NCI-H2081 (cell line): ENCODE measurements at places on chromosomes 7 and 10.

DNA sequence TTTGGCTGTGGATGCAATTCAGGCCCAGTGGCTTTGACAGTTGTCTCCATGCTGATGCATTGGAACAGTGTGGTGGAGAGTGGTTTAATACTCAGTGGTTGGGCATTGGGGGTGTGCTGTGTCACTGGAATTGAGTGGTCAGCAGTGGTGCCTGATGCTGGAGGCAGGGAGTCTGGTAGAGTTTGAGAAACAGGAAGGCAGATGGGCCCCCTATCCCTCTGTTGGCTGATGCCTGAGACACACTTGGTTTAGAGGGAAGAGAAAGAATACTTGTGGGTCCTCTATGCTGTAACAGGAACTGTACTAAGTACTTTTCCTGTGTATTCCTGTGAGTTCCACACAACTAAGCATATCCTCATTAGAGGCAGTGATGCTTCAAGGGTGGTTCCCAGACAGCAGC lies 55.4 kb downstream of the EEPD1 start:
- no peak for DNase-seq

GRCh38 chr10:69360485-69361302 lies 56.0 kb downstream of the TACR2 start:
- no peak for DNase-seq

GRCh38 chr10:3396116-3396515 lies 223.5 kb upstream of the PITRM1 start:
- DNase-seq: no peak

- DNase-seq: no peak
Measured at GRCh38 chr10:78875932-78876331, 192.8 kb upstream of the ZMIZ1 start.

DNA sequence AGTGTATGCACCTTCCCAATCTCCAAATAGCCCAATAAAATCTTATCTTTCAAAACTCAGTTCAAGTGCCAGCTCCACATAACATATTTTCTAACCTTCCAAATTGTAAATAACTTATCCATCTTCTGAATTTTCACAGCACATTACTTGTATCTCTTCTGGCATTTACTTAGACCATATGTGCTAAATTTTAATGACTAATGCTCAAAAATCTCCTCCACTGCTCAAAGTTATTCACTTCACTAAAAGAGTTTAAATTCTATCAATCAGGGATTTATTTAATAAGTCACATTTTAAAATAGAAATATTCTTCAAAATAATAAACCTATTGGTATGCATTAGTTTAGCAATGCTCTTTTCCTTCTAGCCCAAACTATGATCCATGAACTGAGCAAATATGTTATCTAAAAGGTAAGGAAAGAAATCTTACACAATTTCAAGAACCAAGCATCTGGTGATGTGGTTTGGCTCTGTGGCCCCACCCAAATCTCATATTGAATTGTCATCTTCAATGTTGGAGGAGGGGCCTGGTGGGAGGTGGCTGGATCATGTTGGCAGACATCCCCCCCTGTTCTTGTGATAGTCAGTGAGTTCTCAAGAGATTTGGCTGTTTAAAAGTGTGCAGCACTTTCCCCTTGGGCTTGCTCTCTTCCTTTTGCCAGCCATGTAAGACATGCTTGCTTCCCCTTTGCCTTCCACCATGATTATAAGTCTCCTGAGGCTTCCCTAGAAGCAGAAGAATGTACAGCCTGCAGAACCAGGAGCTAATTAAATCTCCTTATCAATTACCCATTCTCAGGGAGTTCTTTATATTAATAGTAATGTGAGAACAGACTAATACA lies 28.1 kb upstream of the GPR22 start:
- DNase-seq: no peak

DNA sequence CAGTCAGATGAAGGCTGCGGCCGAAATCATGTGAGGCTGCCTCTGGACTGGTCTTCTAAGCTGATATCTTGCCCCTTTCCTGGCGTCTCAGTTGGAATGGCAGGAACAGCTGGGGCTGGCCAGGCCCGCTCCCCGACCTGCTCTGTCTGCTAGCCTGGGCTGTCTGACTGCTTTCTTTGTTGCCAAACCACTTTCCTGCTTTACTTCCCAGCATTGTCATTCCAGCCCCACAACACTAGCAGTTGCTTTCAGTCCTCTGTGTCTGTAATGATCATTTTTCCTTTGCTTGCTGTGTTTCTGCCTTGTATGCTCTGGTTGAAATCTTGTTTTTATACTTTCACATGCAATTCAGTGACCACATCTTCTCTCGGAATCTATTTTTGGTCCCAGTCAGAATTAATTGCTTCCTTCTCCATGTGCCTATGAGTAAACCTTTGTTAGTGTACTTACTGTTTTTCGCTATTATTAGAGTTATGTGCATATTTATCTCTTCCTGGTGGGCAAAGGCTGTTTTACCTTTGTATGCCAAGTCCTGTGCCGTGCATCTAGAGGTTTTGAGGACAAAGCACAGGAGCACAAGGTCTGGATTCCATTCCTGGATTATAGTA lies 21.6 kb downstream of the PRPF18 start:
- DNase-seq: no peak

DNA sequence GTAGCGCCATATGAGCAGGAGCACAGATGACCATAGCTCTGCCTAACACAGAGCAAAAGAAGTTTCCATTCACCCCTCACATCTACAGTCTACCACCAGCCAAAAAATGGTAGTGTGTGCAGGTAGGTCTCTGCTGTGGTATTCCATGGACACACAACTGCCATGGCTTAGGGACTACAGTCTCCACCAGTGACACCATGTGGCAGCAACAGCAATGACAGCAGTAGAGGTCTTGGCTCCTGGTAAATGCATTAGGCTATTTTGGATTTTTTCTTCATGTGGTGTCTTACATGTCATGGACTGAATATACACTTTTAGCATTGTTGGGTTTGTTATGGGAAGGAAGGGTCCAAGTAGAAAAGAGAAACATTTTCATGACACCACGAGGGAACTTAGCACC lies 70.1 kb upstream of the CABCOCO1 start:
- DNase-seq: no peak

DNA sequence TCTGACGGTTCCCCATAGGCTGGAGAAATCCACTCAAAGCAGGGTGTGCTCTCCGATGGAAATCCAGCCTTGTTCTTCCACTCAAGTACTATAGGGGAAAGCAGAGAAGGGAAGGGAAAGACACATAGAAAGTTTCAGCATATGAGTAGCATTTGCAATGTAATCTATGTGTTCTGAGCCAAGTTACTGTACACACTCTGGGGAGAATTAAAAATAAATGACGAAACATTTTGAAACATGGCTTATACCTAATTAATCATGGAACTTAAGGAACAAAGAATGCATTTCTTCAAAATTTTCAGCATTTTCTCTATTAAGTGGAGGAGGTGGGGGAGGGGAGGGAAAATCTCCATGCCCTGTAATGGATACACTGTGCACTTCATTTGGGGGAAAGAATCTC lies 198.1 kb upstream of the HABP2 start:
- no peak for DNase-seq

GRCh38 chr10:16440396-16441133 lies 3.8 kb downstream of the PTER start:
- DNase-seq: no peak

- DNase-seq: no peak
Measured at GRCh38 chr10:122519873-122520272, 40.7 kb upstream of the DMBT1 start.

- DNase-seq: no peak
Measured at GRCh38 chr7:153507885-153508284, 544.3 kb upstream of the DPP6 start.

- DNase-seq: no peak
Measured at GRCh38 chr7:37327288-37327687, 121.4 kb downstream of the ELMO1 start.

DNA sequence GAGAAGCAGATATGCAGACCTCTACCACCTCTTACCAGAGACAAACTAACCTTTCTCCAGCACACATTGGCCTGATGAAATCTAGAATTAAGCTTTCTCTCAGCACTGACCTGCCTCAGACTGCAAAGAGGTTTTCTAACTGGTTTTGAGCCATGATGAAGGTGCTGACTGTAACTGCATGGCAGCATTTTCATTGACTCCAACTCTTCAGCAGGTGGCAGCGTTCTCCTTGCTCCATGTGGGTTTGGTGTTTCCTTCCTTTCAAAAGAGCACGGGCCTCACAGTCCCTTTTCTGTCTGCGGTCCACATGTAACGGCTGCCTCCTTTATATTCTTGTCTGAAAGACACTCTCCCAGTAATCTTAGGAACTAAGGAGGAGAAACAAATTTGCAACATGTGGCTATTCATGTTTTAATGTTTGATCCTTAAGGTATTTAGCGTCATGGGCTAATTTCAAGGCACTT lies 12.6 kb downstream of the KLLN start:
- peak; percentile 46 for DNase-seq

DNA sequence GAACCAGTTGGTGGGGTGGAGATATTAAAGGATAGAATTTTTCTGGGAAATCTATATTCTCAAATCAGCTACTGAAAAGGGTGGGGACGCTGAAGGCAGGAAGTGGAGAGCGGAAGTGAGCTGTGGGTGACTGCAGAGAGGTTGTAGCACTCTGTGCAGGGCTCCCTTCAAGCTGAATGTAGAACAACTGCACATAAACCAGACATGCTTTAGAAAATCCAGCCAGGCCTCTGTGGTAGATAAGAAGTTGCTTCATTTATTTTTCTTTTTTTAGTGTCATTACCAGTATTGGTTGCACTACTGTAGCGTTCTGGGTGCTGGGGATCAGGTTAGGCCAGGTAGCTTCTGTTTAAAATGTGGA lies 127.8 kb downstream of the CELF2 start:
- DNase-seq: no peak

DNA sequence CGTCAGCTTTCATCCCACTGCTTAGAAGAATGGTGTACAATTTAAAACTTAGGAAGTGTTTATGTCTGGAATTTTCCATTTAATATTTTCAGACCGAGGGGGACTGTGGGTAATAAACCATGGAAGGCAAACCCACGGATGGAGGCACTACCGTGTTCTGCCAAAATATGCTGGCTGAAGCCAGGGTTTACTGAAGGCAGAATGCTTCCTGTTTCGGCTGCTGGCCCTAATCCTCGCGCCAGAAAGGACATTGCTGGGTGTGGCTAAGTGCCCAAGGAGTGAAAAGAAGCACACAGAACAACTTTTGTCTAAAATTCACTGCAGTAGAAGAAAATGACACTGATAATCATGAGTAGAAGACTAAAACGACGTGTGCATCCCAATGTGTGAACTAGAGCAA lies 32.3 kb downstream of the PITRM1 start:
- no peak for DNase-seq

DNA sequence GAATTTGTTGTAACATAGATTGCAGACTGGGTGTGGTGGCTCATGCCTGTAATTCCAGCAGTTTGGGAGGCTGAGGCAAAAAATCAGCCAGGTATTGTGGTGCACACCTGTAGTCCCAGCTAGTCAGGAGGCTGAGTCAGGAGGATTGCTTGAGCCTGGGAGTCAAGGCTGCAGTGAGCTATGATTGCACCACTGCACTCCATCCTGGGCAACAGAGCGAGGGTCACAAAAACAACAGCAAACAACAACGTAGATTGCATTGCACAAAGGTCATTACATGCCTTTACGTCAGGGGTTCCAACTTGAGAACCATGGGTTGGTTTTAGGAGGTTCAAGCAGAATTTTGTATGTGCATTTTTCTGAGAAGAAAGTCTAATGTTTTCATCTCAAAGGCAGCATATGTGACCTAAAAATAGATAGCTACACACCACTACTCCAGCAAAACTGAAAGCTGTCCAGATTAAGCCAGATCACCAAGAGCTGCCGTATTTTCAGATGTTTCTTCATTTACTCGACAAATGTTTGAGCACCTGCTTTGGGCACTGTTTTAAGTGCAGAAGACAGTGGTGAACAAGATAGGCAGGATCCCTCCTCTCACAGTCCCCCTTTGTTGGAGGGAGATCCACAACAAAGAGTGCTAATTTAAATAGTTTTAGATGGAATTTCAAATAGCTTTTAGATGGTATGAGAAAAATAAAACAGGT lies 28.3 kb upstream of the CYP26C1 start:
- DNase-seq: no peak

- DNase-seq: no peak
Measured at GRCh38 chr7:15783987-15784693, 97.7 kb upstream of the MEOX2 start.

GRCh38 chr7:27000496-27000895 lies 95.3 kb downstream of the HOXA1 start:
- DNase-seq: no peak
